ENCODE measurements at places on chromosomes 12 and 14.

DNA sequence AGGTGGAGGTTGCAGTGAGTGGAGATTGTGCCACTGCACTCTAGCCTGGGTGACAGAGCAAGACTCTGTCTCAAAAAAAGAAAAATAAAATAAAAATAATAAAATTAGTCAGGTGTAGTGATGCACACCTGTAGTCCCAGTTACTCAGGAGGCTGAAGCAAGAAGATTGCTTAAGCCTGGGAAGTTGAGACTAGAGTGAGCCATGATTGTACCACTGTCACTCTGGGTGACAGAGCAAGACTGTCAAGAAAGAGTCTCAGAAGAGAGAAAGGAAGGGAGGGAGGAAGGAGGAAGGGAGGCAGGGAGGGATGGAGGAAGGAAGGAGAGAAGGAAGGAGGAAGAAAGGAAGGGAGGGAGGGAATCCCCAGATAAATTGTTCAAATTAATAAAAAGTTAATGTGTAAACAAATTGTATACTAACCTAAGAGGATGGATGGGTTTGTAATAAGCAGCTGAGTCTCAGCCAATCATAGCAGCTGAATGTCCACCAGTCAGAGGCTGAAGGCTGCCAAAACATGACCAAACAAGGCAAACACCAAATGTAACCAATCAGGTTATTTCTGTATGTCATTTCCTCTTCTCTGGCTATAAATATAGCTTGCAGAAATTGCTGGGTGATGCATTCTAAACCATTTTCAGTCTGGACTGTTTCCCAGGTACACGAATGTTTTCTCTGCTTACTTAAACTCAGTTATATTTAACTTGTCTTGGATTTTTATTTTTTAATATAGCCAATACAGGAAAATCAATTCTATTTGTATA, 6.1 kb upstream of the CDCA4 start:
- no peak for DNase-seq

- DNase-seq, result no peak
Measured at GRCh38 chr12:122399254-122399591, 23.2 kb downstream of the CLIP1 start.

DNA sequence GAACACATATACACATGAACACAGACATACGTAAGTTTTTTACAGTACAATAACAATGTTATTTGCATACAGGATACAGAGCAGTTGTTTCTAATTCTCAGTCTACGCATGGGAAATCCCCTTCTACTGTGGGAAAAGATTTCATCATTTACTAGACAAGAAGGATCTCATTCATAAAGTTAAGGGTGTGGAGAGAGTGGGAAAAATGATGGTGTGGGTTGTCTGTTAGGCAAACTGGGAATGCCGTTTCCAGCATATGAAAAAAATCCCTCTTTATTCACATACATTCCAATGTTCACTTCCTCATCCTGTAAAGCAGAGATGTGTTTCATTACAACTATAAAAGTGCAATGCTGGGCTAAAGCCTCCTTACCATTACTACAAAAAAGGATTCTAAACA, 120.9 kb downstream of the SINHCAF start:
- DNase-seq, result no peak

GRCh38 chr12:109818253-109818652, 14.9 kb downstream of the TRPV4 start:
- DNase-seq, result no peak

- DNase-seq, result no peak
Measured at GRCh38 chr14:36988568-36988967, 183.8 kb downstream of the SLC25A21 start.

DNA sequence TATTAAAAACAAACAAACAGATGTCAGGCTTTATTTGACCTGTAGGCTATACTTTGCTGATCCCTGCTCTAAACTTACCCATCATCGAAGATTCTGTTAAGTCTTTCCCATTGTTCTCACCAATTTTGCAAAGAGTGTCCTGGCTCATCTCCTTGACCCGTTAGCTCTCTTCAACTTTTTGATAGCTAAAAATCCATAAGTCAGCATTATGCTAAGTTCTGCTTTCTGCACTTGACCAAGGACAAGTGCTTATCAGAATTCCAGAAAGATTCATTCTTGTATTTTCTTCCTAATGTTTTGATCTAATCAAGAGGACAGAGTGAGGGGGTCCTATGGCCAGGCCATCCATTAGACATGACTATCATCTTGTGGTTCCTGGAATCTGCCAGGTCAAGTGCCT, 503.5 kb downstream of the FUT8 start:
- DNase-seq, result no peak

DNA sequence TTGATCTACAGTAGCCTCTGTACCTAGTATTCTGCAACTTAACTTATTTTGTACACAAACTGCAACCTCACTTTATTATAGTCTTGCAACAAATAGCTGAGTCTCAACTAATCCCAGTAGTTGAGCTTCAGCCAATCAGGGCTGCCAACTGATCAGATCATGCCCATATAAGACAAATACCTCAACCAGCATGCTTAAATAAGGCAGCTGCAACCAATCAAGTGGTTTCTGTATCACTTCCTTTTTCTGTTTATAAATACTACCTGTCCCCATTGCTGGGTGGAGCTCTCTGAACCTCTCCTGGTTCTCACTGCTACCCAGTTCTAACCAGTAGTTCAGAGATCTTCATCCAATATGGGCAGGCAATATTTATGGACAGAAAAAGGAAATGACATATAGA, 248.5 kb upstream of the FBXO33 start:
- DNase-seq, result no peak

DNA sequence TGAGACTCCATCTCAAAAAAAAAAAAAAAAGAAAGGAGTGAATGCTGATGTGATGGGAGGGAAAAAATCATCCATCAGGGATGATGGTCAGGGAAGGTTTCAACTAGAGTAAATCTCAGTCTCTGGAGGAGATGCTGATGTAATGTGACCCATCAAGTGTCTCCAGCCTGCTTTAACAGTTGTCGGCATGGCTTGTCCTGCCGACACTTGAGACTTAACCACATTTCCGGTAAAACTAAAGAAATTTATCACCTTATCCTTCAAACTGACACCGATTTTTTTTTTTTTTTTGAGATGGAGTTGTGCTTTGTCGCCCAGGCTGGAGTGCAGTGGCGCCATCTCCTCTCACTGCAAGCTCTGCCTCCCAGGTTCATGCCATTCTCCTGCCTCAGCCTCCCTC, 21.5 kb upstream of the ANAPC5 start:
- DNase-seq, result no peak

- no peak for DNase-seq
Measured at GRCh38 chr12:122984612-122985337, 4.3 kb downstream of the ARL6IP4 start.

DNA sequence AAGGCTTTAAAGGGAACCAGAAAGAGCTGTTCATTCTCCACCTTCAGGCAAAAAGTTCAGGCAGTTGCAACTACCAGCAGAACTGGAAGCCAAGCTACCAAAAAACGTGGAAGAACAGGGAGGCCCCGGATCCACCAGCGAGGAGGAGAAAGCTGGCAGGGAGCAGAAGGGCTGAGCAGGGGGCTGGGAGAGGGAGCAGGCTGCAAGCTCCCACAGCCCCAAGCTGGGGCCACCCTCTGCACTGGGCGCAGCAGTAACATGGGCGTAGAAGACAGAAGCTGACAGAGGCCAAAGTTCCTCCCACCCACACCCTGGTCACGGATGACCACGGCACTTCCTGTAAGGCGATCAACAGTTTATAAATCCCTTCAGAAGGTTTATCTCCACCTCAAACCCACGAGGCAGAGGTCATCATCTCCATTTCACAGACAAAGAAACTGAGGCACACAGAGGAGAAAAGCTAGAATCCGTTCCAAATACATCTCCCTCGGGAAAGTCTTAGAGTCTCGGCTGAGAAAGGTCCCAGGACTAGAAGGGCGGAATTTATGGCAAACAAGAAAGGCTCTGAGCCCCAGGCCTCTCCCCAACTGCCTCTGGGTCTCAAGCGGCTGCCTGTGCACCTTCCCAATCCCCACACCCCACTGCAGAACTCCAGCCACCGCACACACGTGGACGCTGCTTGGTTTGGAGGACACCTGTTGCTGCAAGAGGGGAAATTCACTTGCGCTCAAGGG, 1.8 kb downstream of the CCDC85C start:
- no peak for DNase-seq

- DNase-seq, result no peak
Measured at GRCh38 chr12:51533799-51534198, 57.2 kb upstream of the SCN8A start.

GRCh38 chr12:31260840-31261239, 65.1 kb downstream of the SINHCAF start:
- no peak for DNase-seq

- DNase-seq, result no peak
Measured at GRCh38 chr12:50609292-50609874, 104.6 kb downstream of the DIP2B start.

- no peak for DNase-seq
Measured at GRCh38 chr12:117167769-117168168, 22.5 kb downstream of the FBXO21 start.

DNA sequence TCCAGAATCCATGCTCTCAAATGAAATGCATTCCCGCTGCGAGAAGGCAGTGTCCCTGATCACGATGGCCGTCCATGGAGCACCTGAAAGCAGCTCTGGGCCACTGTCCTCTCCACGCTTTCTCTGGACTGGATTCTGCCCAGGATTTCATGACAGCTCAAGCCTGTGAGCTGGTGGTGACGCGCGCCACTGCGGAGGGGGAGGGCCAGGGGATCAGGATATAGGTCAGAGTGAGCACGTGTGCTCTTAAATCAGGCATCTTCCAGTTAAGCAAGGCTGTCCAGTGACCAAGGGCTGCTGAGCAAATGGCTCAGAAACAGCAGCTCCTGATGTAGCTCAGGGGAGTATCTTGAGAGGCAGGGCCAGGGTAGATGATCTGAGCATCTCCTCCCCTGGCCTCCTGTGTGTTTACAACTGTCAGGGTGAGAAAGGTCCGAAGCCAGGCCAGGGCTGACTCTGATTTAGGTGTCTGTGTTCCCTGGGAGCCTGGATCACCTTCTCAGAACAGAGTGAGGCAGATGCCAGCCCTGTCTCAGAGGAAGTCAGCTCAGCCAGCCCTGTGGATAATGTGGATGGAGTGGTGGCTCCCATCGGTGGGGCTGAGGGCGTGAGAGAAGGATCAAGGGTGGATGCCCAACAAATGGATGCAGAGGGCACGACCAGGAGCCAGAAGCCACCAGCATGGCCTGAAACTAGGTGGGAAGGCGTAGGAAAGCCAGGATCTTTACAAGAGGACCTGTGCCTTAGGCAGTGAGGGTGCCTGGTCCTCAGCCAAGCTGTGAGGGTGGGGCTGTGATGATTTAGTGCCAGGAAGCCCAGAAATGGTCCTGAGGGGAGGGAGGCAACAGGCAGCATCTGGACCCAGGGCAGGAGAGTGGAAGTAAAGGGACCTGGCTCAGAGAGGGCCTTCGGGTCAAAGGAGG, 55.3 kb downstream of the ELK3 start:
- DNase-seq, result no peak

DNA sequence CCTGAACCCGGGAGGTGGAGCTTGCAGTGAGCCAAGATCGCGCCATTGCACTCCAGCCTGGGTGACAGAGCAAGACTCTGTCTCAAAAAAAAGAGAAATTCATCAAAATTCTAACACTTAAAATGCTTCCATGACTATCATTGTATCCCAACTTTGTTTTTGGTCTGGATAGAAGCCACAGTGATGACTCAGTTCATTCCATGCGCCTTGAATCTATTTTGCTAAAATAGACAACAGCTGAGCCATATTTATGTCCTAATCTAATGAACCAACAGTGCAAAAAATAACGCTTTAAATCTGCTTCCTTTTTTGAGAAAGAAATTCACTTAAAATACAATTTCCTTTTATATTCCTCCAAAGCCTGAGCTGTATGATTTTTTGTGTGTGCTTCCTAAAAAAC, 23.2 kb upstream of the BICD1 start:
- DNase-seq, result no peak

DNA sequence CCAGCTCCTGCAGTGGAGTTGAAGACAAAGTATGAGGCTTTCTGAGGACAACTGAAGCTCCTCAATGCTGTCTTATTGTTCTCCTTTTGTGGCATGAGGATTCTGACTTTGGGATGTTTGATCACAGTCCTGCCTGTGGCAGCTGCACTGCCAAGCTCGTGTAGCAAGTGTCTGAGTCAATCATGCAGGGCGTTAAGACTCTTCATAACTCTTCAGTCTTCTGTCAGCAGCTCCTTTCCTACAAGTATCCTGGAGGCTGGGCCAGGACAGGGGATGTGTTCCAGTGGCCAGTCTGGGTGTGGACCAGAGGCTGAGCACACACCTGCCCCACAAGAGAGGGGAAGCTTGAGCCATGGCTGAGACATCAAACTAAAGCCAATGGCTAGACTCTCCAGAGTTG, 94.3 kb downstream of the PELI2 start:
- DNase-seq, result no peak

DNA sequence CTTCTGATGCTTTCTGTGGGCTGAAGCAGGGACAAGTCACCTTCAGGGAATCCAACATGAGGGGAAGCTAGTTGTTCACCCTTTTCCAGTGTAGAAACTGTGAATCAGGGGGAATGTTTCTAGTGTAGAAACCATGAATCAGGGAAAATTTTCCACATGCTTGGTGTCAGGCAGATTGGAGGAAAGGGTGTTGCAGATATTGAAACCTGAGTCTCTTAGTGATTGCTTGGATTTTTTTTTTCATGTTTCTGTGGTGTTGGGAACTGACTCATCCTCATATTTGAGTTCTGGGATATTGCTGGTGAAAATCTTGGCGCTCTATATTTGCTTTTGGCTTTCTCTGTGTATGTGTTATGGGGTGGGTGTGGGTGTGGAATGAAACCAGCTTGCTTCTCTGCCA, 144.5 kb upstream of the FBXO33 start:
- no peak for DNase-seq

DNA sequence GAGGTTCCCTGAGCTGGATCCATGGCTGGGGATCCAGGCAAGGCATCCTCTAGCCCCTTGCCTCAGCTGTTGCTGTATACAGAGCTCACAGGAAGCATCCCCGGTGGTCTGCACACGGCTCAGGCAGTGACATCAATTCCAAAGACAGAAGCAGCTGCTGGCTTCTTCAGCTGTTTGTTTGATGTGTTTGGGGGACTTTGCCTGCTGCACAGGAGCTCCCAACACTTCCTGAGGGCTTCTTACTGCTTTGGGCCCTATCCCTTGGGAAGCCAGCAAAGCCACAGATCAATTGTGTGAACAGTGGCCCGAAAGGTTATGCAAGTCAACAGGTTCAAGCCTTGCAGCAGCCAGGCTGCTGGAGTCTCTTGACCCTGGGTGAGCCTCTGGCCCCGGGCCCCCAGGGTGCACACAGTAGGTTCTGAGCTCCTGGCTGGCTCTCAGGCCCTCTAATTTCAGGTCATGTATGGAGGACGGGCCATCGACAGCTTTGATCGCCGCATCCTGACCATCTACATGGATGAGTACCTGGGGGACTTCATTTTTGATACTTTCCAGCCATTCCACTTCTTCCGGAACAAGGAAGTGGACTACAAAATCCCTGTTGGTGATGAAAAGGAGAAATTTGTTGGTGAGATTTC, 42.6 kb downstream of the CCDC92 start:
- DNase-seq, result no peak

GRCh38 chr14:45242706-45243105, 10.3 kb downstream of the MIS18BP1 start:
- DNase-seq, result no peak

GRCh38 chr12:118064608-118065007, 3.6 kb upstream of the WSB2 start:
- DNase-seq, result no peak

DNA sequence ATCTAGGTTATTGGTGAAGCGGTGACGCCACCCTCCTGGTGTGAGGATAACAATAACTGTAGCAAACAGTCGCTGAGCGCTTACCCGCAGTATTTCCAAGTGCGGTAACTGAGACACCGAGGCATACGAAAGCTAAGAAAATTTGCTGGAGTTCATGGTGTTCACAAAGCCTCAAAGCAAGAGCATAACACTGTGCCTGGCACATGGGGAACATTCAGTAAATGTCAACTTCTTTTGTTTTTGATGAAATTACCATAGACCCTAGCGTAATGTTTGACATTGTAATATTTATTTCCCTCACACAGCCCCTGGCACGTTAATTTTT, 767 bp downstream of the YEATS4 start:
- DNase-seq, result no peak
